ENCODE measurements at places on chromosomes 2 and 18.

- no peak for DNase-seq
These were observed 249.3 kb downstream of the ERBB4 start for GRCh38 chr2:212289301-212289700.

DNA sequence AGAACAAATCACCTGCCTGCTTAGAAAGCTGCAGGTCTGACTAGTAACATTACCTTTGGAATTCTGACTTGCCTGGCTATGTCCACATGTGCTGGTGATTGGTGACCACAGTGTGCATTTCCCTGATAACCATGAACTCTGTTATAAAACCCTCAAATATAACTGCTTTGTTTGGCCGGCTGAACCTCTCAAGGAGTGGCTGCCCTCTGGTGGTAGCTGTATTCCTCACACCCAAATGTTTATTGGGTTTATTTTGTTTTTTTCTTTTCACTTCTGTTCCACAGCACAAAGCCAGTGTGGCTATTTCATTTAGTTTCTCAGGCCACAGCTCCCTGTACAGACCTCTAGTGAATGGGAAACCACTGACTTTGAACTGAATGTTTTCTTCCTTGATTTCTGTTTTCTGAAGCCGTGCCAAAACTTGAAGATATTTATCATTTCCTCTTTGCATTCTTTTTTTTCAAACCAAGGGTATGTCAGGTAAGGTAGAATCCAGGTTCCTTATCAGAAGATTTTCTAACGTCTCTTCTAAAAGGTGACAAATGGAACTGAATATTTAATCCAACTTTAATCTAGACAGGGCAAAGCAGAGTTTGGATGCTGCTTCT, 549.0 kb upstream of the VRK2 start:
- DNase-seq, result peak; percentile 56

- DNase-seq, result no peak
These were observed 128.1 kb upstream of the MSTN start for GRCh38 chr2:190190507-190191162.

DNA sequence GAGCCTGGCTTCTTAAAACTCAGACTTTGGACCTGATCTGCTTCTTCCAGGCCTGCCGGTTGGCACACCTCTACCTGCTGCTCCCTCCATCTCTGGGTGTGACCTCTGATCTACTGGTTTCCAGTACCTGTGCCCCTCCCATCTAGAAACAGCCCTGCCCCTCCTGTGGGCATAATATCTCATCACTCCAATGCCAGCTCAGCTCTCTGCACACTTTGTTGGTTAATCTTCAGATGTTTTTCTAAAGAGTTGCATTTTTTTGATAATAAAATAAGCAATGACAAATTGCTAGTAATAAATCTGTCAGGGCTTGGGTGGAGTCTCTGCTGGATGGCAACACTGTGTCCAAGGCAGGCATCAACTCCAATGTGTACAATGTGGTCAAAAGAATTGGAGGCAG, 89.6 kb upstream of the PPP1CB start:
- no peak for DNase-seq

DNA sequence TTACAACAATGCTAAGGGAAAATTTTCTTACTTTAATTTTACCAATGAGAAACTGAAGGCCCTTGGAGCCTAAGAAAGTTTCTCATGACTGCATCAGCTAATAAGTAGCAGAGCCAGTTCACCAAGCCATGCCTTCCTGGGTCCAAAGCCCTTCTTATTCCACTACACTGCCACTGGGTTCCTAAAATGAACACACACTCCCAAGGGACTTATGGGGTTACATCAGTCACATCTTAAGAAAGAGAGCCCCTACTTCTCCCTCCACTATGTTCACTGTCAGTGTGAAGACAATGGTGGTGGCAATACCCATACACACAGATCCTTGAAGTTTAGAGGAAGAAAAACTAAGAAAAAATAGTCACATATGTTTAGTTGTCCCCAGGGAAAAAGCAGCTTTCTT, 20.6 kb downstream of the MBD2 start:
- no peak for DNase-seq

GRCh38 chr18:10094154-10094553, 180.3 kb downstream of the VAPA start:
- DNase-seq, result no peak

- peak; percentile 16 for DNase-seq
These were observed 5.0 kb downstream of the DLX1 start for GRCh38 chr2:172090044-172090961.
